ENCODE measurements at places on chromosomes 16 and 17.
A peak's percentile ranks its signal among the peaks of the same experiment; 100 is the strongest.

GRCh38 chr17:58094118-58094517 is 10.9 kb downstream of the DYNLL2 start:
- DNase-seq = no peak

- no peak for DNase-seq
These were observed 28.8 kb downstream of the RNF43 start for GRCh38 chr17:58388302-58389190.

- DNase-seq = no peak
These were observed 29.4 kb downstream of the CNTROB start for GRCh38 chr17:7961421-7961820.

DNA sequence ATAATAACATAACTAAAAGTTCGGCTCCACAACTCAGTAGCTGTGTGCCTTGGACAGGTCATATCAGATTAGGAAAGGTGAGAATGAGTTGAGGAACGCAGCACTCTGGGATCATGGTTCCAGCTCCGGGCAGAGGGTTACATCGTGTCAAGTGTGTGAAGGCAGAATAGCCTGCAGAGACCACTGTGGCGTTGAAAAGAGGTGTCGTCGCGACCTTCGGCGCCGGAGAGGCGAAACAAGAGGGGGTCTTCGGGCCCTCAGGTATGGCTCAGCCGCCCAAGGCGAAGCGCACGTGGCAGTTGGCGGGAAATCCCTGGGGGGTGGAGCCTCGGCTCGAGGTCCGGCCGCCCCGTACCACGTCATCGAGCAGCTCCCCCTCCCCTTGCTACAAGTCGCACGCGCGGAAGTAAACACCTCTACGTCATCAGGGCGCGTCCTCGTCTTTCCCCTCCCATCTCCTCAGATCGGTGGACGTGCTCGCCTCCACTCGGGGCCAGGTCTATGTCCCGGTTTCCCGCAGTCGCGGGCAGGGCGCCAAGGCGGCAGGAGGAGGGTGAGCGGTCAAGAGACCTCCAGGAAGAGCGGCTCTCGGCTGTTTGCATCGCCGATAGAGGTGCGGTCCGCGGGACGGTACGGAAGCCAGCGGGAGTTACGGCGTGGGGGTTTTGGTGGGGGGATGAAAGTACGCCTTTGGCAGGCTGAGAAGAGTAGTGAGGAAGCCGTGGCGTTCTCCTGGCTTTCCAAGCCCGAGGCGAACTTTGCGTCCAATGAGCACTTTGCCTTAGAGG is at the start of gene DHX40:
DHX40 (plus strand) TSS at position 440 of the 788 bp plus-strand sequence; CDS start at position 502, 62 bp downstream.
- peak; percentile 94 for DNase-seq

GRCh38 chr17:28053044-28053670 is 10.7 kb downstream of the NLK start:
- DNase-seq = no peak

GRCh38 chr17:31397256-31397939 is 5.9 kb downstream of the RAB11FIP4 start:
- no peak for DNase-seq

GRCh38 chr16:52557236-52557635 is 10.3 kb upstream of the TOX3 start:
- no peak for DNase-seq

- no peak for DNase-seq
These were observed 17.0 kb upstream of the NAGS start for GRCh38 chr17:43987131-43988021.

GRCh38 chr17:31824766-31825360 is 34.2 kb downstream of the COPRS start:
- DNase-seq = peak; percentile 69

- DNase-seq = no peak
These were observed 6.6 kb downstream of the FAM20A start for GRCh38 chr17:68594552-68594951.

DNA sequence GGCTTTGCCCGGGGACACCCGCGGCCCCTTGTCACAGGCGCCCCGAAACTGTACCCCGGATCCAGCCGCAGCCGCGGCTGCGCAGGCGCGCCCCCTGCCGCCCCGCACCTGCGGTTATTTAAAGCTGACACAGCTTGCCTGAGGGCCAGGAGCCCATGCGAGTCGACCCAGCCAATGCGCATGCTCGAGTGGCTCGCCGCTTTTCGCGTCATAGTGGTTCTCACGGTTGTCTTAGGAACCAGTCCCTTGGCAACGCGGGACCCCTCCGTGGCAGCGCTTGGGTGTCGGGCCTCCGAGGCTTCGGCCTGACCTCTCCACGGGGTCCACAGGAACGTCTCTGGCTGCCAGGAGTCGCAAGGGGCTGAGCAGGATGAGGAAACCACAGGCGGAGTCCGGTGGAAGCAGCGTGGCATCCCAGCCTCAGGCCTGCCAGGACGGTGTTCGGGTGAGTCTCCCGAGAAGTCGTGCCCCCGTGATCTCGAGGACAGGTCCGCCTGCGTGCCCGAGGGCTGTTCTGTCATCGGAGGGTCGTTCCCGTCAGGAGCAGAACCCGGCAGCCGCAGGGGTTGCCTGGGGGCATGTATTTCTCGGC is 716.9 kb downstream of the KCNJ18 start:
- no peak for DNase-seq

- no peak for DNase-seq
These were observed 3.4 kb downstream of the DNAJA2 start for GRCh38 chr16:46970089-46970488.

- no peak for DNase-seq
These were observed 9.0 kb downstream of the MAP2K6 start for GRCh38 chr17:69423450-69423849.

- DNase-seq = no peak
These were observed 5.8 kb downstream of the MTHFSD start for GRCh38 chr16:86549076-86549892.

DNA sequence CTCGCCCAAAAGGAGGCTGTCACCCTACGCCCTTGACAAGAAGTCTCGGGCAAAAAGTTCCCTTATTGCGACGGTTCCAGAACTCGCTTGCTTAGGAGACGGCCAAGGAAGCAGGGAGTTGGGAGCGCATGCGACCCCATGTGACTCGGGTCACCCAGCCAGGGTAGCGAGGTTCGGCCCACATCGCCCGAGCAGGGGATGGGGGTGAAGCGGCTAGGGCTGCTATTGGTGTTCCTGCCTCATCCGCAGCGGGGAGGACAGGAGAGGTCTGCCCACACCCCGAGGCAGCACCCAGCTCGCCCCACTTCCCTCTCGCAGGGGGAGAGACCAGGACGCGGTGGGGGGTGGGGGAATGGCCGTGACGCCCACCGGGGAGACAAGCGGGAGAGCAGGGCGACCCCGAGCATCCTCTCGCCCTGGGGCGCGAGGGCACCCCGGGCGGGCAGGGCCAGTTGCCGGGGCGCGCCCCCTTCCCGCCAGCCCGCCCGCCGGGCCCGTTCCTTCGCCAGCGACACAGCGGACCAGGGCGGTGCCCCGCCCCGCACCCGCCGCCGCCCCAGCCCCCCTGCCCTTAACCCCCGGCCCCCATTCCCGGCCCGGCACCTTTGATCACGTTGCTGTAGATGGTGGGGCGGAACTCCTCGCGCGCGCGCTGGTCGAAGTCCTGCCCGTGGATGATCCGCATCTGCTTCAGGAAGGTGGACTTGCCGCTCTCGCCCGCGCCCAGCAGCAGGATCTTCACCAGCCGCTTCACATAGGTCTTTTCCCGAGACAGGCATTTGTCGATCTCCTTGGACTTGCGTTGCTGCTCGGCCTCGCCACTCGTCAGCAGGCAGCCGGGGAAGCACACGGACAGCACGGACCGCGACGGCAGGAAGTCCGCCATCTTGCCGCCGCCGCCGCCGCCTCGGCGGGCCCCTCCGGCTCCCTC is 567 bp downstream of the GNA13 start:
- DNase-seq = peak; percentile 45

DNA sequence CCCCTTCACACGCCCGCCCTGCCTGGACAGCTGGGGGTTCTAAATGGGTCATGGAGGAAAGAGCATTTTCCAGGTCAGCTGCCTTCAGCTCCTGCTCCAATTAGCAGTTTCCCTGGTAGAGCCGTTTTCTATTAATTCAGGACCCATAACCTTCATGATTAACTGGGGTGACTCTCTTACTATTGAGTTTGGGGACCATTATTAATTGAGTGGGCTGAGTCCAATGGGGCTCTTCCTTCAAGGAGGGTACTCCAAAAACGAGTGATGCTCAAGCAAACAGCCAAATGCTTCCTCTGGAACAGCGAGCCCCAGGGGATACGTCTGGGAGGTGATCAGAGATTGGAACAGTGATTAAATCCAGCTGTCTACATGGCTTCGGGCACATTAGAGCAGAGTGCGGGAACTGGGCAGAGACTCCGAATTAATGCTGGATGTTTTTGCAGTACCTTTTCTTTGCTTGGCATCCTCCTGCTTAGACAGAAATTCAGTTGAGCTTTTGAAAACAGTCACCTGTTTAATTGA is 68.1 kb upstream of the CACNG3 start:
- no peak for DNase-seq

GRCh38 chr17:81252326-81252986 is 13.3 kb downstream of the NDUFAF8 start:
- no peak for DNase-seq

- peak; percentile 62 for DNase-seq
These were observed 1.2 kb downstream of the OR1F1 start for GRCh38 chr16:3188925-3189825.

- no peak for DNase-seq
These were observed 31.3 kb downstream of the ZNF423 start for GRCh38 chr16:49824593-49824992.

DNA sequence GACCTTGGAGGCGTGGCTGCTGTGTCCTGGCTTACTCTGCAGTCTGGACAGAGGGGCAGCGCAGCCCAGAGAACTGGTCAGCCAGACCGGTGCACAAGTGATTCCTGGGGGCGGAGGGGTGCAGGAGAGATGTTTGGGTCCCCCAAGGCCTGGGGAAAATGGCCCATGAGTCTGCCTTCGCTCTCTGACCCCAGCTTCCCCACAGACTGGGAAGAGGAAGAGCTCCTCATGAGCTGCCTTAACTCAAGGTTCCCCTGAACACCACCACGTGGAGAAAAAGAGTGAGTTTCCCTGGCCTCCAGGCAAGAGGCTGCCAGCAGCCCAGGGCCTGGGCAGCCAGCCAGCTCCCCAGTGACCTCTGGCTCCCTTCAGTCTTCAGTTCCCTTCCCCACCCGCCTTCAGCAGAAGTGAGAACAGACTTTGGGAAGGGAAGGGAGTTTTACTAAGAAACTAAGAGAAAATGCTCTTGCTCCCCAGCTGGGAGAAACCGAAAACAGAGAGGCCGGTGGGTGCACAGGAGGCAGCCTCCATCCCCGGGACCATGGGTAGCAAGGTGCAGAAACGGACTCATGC is 2.0 kb upstream of the C17orf99 start:
- DNase-seq = peak; percentile 84

GRCh38 chr16:53176434-53176833 is 121.6 kb downstream of the CHD9 start:
- DNase-seq = no peak

DNA sequence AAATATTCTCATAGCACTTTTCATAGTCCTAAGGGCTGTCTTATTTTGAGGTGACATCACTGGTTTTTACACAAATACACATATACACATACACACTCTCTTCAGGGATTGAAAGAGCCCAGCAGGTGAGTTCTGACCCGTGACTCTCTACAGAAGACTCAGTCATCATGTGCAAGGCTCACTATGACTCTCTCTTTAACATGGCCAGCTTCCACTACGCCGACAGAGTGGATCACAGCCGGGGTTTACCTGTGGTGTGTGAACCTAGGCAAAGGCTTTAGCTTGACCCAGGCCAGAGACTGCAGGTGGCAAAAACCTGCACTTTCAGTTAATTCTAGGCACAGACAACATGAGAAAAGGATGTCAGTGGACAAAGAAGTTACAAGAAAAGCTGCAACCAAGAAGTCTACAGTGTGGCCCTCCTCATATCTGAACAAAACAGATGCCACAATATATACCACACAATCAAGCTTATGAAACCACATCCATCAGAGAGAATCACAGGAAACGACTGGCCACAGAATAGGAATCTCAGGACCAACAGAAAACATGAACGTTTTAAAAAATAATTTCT is 56.5 kb downstream of the CYTH1 start:
- no peak for DNase-seq

GRCh38 chr17:79035686-79036085 is 11.7 kb downstream of the C1QTNF1 start:
- DNase-seq = no peak

- no peak for DNase-seq
These were observed 372.3 kb upstream of the ZFHX3 start for GRCh38 chr16:73420244-73420643.

DNA sequence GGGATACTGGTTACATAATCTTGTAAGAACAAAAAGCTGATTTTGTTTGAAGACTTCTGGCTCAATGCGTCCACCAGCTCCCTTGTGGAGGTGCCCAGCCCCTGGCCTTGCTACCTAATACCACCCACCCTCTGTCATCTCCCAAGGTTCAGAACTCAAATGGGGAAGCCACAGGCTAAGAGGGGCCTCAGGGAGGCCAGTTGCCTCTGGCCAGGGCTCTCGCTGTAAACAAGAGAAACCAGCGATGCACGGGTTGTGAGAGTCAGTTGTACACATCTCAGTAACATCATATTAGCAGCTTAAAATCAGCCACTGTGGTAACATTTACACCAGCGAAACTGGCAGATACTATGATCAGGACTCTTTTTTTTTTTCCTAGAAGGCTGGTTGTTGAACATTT is 6.0 kb downstream of the TEKT5 start:
- no peak for DNase-seq

GRCh38 chr17:80408872-80409271 is 6.1 kb upstream of the ENDOV start:
- no peak for DNase-seq

GRCh38 chr17:71935341-71935740 is 185.5 kb upstream of the SOX9 start:
- DNase-seq = no peak

GRCh38 chr16:31301708-31302400 is 42.1 kb downstream of the ITGAM start:
- DNase-seq = peak; percentile 24

GRCh38 chr16:57536306-57537193 is at the start of gene CCDC102A:
CCDC102A (minus strand) TSS chr16:57536571; CDS start chr16:57529177, 7,394 bp downstream.
- DNase-seq = no peak

GRCh38 chr17:67018471-67019434 is 25.6 kb upstream of the CACNG1 start:
- no peak for DNase-seq

DNA sequence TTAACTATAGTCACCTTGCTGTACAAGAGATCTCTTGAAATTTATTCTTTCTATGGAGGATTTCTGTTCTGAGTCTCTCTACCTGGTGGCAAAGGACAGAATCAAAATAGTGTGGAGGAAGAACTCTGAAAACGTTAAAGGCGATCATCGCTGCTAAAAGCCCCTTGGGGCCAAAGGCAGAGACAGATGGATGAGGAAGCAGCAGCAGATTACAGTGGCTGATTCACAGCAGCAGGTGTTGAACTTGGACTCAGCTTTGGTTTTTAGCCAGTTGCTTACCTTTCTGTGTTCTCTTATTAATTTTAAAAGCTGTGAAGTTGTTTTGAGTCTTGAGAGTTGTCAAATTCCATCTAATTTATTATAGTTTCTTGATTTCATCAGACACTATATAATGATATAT is 956.1 kb upstream of the GOT2 start:
- DNase-seq = no peak

DNA sequence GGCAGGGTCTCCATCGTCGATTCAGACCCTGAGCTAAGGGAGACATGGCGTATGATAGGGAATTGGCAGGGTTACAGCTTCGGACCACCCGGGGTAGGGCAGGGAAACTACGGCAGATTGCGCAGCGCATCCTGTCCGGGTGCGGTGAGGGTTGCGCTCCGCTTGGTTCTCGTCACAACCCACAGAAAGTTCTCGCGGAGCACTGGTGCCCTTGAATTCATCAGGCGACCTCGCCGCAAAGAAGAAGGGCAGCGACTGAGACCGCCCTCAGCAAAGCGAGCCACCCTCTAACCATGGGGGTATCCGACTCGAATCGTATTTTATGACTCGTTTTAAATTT is 1.2 kb downstream of the HS3ST3B1 start:
- DNase-seq = peak; percentile 63

Data from fibroblast of gingiva (primary cell).